ENCODE measurements at places on chromosomes 6 and 20. TPM values are rescaled to one million over a fixed set of nuclear protein-coding genes. Genes with fewer than 3 reads are reported as not detected.

GRCh38 chr6:33684428-33684896 is 27.0 kb downstream of the UQCC2 start:
- DNase-seq, result no peak

DNA sequence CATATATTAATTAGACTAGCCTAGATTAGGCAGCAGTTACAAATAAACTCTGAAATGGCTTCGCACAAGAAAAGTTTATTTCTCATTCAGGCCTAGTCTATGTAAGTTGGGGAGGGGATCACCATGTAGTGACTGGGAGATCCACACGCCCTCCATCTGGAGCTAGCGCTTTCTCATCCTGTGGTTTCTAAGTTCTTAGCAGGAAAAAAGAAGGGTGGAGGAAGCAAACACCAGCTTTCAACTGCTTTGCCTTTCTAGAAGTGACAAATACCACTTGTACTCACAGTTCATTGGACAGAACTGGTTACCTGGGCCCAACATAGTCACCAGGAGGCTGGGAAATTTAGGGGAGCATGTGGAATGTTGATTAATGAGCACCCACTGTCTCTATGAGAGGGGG is 46.6 kb downstream of the NDUFAF5 start:
- no peak for DNase-seq

DNA sequence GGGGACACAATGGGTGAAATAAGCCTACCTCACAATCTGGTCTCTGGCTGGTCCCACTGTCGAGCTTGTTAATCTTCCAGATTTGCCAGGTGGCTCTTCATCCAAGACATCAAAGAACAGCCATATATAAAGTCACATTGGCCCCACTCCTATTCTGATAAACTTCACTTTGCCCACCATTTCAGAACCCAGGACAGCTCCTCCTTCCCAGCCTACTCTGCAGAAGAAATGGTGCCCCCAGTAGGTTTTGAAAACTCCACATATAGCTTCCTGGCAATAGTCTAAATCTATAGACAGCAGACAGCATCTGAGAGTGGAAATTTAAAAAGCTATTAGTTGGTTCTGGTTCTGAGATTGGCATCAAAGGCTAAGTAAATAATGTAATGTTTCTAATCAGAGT is 143.1 kb upstream of the PCSK2 start:
- no peak for DNase-seq

GRCh38 chr6:43541774-43542471 is 25.0 kb downstream of the POLR1C start:
- DNase-seq, result no peak

- no peak for DNase-seq
Measured at GRCh38 chr6:56040223-56040622, 164.8 kb upstream of the BMP5 start.

GRCh38 chr20:60509407-60509806 is 551.2 kb downstream of the CDH26 start:
- no peak for DNase-seq

GRCh38 chr20:2796011-2796660 is 4.3 kb downstream of the CPXM1 start:
- DNase-seq, result no peak

- DNase-seq, result no peak
Measured at GRCh38 chr6:64914124-64914523, 792.9 kb downstream of the EYS start.

GRCh38 chr6:85544776-85545175 is 48.9 kb downstream of the SNX14 start:
- DNase-seq, result no peak

Gene UBE2J1
- 16.0 TPM for total RNA-seq

Gene GNAS
- total RNA-seq, result 305 TPM

Gene NRN1
- total RNA-seq, result 1.8 TPM
